ENCODE measurements at places on chromosomes 6 and 20.
A peak's percentile ranks its signal among the peaks of the same experiment; 100 is the strongest.

DNA sequence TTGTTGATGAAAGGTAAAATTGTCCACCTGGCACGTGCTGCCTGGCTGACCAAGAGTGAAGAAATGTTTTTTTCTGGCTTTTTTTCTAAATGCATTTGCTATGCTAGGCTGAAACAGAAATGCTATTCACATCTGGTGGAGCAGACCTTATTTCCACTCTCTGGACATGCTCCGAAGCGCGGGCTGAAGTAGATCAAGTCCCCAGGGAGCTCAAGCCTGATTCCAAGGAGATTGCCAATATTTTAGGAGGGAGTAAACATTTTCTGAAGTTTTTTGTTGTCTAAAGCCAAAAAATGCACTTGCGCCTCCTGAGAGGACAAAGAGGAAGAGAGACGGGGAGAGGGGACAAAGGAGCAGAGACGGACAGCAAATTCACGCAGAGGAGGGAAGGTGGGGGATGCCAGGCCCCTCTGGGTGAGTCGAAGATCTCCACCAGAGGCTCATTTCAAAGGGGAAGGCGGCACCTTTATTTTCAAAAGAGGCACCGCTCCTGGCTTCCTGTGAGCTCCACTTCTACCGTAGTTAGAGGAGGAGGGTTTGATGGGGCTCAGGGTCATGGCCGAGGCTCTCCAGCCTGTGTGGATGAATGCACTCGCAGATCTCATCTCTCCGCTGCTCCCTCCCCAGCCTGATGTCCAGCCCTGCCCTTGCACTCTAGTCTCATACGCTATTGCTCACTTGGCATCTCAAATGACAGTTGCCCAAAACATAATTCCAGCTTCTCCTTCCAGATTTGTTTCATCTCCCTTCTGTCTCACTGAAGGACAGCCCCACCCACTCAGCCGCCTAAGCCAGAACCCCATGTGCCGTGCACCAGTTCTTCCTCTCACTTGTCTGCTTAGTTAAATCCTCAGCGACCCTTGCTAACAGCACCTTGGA, 23.1 kb upstream of the SMOC2 start:
- peak; percentile 55 for DNase-seq

DNA sequence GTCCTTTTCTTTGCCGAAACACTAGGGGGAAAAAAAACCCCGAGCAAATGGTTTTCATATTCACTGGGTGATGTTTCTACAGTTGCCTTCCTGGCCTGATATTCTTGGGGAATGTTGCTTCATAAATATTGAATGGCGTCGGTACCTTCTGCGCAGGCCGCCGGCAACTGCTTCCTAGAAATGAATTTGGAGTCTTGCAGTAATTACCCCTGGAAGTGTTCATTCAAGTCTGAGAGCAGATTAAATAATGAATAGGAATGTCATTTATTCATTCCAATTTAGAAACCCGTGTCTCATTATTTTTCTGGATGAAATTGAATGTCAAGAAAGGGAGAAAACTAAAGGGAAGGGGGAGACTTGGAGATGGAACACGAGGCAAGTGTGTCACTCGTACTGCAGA, 179.4 kb upstream of the KCNG1 start:
- DNase-seq = no peak

DNA sequence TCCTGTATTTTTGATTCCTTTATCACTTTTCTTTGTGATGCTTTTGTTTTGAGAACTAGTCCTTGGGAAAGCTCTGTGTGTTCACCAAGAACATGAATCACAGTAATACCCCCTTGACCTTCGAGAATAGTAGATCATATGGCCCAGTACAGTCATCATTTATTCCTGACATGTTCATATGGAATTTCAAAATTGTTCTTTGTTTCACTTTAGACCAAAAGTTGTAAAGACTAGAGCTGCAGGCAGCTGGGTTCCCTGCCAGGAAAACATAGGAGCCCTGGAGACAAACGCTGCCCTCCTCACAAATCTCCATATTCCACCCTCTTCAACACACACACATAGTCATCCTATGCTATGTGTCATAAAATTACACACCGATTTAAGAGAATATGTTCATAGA, 621.2 kb upstream of the EYS start:
- DNase-seq = no peak

DNA sequence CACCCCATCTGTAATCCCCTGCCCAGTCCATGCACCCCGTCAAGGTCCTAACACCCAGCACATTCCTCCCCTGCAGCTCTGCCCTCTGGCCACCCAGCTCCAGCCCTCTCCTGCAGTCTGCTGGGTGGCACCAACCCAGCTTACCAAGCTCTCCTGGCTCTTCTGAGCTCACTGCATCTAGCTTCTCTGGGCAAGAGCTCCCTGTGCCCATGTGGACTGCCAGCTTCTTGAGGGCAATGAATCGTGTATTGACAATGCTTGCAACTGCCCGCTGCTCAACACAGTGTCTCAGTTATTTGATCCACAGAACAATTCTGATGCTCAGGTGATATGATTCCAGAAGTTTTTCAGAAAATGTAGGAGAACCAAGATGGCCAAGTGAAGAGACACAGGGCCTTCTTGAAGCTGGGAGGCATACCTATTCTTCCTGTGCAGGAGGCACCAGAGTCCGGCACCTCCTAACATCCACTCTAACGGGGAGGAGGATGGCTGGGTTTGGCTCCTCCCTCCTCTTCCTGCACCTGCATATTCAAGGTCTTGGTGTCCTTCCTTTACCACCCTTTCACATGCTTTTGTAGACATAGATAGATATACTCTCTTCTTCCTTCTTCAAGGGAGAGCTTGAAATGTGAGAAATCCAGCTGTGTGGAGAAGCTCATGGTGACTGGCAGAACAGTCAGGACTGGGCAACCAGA, 85.6 kb downstream of the TRERF1 start:
- no peak for DNase-seq

DNA sequence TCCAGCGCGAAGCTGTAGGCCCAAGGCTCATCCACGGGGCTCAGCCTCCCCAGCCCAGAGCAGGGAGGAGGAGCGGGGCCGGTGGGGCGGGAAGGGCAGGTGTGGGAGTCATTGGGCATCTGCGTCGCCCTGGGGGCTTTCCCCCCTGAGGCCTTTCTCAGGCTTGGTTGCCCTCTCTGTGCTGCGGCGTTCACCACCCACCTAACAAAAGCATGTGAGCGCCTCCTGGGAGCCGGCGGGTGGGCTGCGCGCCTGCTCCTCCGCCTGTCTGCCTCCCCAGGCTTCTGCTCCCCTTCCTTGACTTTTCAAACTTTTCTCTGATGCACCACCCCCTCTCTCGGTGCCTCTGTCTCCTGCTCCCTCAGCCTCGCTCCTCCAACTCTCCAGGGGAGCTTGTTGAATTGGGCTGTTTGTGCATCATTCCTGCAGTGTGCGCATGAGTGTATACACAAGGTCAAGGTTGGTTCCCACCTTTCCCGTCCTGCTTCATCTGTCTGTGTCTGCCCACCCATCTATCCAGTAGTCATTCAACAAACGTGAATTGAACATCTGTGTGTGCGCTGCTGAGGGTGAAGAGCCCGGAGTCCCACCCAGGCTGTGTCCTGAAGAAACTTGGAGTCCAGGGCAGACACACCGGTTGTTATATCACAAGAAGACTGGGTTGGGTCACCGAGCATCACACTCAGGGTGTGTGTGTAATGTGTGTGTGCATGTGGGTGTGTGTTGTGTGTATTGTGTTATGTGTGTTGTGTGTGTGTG, 82.4 kb upstream of the NNAT start:
- no peak for DNase-seq

DNA sequence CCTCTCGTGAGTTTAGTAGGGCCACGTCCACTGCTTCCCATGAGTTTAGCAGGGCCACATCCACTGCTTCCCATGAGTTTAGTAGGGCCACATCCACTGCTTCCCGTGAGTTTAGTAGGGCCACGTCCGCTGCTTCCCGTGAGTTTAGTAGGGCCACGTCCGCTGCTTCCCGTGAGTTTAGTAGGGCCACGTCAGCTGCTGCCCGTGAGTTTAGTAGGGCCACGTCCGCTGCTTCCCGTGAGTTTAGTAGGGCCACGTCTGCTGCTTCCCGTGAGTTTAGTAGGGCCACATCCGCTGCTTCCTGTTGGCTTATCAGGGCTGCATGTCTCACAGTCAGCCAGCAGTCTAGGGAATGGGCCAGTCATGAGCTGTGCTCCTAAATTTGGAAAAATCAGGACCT, 113.7 kb upstream of the QKI start:
- no peak for DNase-seq

DNA sequence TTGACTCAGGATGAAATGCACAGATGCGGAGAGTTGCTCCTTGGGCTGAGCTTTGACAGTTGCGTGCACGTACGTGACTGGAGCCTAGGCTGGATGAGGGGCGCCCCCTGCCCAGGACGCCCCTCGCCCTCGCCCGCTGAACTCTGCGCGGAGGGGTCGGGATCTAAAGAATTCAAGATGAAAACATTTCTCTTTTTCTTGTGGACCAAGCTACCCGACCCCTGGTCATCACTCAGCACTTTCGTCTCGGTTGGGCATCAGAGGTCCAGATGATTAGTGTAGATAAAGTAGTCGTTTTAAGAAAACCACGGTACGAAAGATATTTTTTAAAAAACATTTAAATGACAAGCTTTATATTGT, 700 bp downstream of the DTD1 start:
- no peak for DNase-seq

DNA sequence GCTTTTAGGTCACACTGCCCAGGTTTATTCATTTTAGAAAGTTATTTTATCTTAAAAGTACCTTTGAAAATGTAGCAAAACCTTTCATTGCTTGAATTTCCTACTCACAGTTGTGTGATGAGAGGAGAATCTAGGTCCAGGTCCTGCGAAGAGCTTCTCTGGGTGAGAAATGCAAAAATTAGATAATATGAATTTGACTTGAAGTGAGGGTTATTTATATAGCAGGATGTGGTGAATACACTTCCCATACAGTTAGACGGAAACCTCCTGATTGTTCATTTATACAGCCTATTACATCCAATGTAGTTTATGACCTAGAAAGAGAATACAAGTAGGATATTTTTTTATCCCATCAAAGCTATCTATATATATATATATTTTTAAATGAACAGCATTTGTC, 30.5 kb downstream of the CDKAL1 start:
- DNase-seq = no peak

DNA sequence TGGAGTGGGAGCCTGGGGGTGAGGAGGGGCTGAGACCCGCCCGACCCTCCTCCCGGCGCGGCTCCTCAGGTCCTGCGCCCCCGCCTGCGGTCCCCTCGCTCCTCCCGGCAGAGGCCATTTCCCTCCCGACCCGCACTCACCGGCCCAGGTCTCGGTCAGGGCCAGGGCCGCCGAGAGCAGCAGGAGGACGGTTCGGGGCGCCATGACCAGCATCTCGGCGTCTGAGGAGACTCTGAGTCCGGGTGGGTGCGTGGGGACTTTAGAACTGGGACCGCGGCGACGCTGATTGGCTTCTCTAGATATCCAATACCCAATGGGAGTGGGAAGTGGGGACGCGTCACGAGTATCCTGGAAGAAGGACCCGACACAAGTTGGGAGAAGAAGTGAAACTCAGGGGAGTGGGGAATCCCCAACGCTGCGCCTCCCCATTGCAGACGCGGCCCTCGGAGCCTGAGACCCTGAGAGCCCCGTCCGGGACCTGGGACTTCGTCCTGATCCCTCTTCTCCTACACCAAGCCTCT, at the start of gene HLA-B:
TSS of gene HLA-B (minus strand) at position 234 of the 521 bp plus-strand sequence. CDS start at position 213, 21 bp downstream.
- DNase-seq = peak; percentile 92

DNA sequence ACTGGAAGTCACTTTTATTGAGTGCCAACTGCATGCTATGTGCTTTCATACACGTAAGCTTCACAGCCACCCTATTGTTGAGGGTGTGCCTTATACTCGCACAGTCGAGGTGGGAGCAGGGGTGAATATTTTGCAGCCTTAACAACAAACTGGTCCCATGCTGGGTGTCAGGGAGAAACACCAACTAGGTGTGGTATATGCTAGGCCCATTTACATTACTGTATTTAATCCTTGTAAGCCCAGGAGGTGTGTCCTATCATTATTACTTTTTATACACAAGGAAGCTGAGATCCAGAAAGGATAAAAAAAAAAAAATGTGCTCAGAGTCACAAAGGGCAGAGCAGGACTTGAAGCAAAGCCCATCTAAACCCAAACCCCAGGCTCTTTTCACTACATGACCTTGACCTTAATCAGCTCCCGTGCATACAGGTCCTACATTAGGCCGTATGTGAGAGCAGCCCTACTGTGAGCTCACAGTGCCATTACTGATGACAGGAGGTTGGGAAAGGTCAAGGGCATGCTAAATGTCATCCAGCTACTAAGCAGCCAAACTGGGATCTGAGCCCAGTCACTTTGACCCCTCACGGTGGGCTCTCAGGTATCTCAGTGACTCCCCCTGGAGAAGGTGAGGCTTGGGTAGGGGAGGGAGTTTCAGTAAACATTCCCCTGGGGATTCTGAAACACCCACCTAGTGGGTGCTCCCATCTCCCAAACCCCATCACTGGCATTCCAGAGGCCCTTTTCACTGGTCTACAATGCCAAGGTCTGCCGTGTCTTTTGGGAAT, 61.7 kb downstream of the BFSP1 start:
- no peak for DNase-seq

GRCh38 chr20:1964061-1964460, 29.8 kb downstream of the PDYN start:
- no peak for DNase-seq

GRCh38 chr20:42191140-42191860, 573.1 kb upstream of the CHD6 start:
- no peak for DNase-seq

DNA sequence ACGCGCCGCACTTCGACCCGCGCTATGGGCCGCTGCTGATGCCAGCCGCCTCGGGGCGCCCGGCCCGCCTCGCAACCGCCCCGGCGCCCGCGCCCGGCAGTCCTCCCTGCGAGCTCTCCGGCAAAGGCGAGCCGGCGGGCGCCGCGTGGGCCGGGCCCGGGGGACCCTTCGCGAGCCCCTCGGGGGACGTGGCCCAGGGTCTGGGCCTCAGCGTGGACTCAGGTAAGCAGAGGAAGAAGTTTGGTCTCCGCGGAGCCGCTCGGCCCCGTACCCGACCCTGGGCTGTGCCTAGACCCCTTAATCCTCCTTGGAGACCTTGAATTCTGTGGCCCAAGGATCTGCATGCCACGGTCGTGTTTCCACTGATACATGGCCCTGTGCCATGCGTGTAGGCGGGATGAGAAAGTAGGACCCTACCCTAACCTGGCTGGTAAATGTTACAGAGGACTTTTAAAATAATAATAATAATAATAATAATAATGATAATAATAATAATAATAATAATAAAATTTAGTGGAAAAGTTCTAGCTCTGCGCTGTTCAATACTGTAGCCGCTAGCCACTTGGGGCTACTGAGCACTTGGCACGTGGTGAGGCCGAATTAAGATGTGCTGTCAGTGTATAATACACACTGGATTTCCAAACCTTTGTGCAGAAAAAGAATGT, 5.6 kb downstream of the VGLL2 start:
- no peak for DNase-seq

DNA sequence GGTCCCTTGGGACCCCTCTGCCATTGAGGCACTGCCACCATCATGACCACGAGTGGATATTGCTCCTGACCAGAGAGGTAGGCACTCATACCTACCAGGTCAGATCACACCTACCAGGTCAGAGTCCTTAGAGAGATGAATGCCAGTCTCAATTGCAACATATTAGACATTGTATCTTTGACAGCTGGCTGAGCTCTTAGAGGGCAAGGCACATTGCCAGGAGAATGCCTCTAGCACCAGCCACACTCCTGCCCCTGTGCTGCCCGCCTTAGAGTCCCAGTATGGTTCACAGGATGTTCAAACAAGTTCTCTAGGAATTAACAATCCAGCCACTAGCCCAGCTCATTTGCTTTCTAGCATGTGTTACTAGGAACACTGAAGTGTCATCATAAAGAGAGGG, 65.9 kb downstream of the TMEM244 start:
- no peak for DNase-seq

GRCh38 chr6:37960139-37960935, 140.8 kb downstream of the ZFAND3 start:
- no peak for DNase-seq

- DNase-seq = no peak
These were observed 73.6 kb downstream of the SLX4IP start for GRCh38 chr20:10508468-10509251.

- no peak for DNase-seq
These were observed 9.5 kb downstream of the PXDC1 start for GRCh38 chr6:3742076-3742425.

Measured in coronary artery (tissue), 2 donors.